ENCODE measurements at places on chromosomes 16 and 17. TPM values are rescaled to one million over a fixed set of nuclear protein-coding genes. Genes with fewer than 3 reads are reported as not detected.

The ITGAD gene
- not detected for total RNA-seq

The ZNF768 gene
- 32.0 TPM for total RNA-seq

The NECAB2 gene
- total RNA-seq, result not detected

The CRYBA1 gene
- total RNA-seq, result not detected

The HS3ST6 gene
- total RNA-seq, result not detected

The G6PC1 gene
- not detected for total RNA-seq

The ZNF19 gene
- total RNA-seq, result 4.2 TPM

The KRT36 gene
- not detected for total RNA-seq
